ENCODE measurements at places on chromosomes 1 and 21.

- DNase-seq: peak; percentile 66
These were observed 281.3 kb upstream of the C1orf105 start for GRCh38 chr1:172139196-172139595.

DNA sequence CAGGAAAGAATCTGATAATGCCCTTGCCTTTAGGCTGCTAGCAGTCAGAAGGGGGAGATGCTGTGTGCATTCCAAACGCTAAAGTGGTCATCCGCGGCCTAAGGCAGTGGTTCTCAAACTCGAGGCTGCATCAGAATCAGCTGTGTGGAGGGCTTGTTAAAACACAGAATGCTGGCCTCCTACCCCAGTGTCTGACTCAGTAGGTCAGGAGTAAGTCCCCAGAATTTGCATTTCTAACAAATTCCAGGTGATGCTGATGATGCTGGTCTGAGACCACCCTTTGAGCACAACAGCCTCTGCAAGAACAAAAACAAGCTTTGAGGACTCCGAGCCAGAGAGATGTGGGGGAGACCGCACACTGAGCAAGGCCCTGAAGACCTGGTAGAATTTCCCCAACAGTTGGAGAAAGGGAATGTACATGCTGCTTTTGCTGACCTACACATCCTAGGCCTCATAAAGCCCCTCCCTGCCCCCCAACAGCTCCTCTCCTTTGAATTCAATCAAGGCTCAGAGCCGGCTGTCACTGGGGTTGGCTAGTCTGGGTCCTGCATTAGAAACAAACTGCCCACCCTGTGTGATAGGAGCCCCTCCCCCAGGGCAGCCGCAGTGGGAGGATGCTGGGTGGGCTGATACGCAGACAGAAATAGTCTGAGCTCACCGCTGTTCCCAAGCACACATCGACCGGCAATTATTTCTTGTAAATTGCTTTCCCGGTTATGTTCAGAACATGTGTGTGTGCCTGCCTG lies 27.1 kb downstream of the SHISAL2A start:
- no peak for DNase-seq

GRCh38 chr1:53324321-53324720 lies 3.5 kb downstream of the LRP8 start:
- no peak for DNase-seq

- DNase-seq: no peak
These were observed 134.0 kb upstream of the MAGI3 start for GRCh38 chr1:113256348-113256729.

GRCh38 chr1:101238031-101238628 lies 1.3 kb downstream of the S1PR1 start:
- no peak for DNase-seq

- no peak for DNase-seq
These were observed 83.4 kb downstream of the IGSF21 start for GRCh38 chr1:18191037-18191436.

DNA sequence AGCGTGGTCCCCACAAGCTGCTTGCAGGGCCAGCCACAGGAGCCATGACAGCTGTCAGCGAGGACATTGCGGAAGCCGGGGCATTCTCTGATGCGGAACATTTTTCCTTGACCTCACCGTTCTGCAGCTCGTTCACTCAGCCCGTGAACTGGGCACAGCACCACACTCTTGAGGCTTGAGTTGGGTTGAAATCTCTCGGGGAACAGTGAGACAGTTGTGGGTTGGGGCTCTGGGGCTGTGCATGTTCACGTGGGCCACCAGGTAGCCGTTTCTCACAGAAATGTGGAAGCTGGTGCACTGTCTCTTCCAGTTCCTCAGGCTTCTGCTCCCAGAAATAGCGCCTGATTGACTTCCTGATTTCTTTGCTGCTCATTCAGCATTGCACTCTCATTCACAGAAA lies 69.8 kb downstream of the SPSB1 start:
- DNase-seq: no peak

DNA sequence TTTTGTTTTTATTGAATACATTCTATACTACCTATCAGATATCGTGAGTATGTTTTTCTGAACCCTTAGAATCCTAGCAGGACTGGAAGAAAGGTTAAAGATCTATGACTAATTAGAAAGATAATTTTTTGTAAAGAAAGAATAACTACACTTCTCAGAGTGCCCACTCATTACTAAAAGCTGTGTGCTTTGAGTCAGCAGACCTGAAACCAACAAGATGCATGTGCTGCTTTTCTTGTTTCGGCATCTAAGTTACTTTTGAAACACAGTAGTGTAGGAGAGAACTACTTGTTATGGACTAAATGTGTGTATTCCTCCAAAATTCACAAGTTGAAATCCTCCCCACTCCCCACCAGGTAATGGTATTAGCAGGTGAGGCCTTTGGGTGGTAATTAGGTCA lies 127.8 kb upstream of the ESRRG start:
- DNase-seq: no peak

- peak; percentile 51 for DNase-seq
These were observed 950 bp upstream of the INKA2 start for GRCh38 chr1:111739925-111740765.

DNA sequence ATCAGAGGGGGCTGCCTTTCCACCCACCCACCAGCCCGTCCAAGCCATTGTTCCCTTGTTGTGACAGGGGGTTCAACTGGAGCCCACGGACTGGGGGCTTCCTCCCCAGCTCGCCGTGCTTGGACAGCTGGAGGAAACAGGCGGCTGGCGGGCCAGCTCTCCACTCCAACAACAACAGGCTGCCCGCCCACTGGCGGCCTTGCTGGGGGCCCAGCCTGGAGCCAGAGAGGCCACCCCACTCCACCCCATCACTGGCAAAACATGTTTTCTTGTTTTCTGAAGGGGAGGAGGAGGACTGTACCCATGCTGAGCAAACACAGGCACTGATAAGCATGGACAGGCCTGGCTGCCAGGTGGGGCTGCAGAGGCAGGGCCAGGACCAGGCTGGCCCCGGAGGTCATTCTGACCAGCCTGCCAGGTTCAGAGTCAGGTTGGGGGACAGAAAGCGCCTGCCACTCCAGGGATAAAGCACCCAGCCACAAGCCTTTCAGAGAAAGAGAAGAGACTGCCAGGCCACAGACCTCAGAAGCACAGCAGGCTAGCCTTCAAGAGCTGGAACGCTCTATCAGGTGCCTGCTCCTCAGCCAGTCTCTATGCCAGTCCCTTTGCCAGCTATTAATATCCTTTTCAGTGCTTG lies 32.8 kb downstream of the GJA4 start:
- no peak for DNase-seq

- DNase-seq: no peak
These were observed 18.7 kb upstream of the STUM start for GRCh38 chr1:226529891-226530290.

- DNase-seq: no peak
These were observed 261.2 kb downstream of the RGS7 start for GRCh38 chr1:241095847-241096246.
